ENCODE measurements at places on chromosomes 1 and 21. TPM values are rescaled to one million over a fixed set of nuclear protein-coding genes. Genes with fewer than 3 reads are reported as not detected.
A peak's percentile ranks its signal among the peaks of the same experiment; 100 is the strongest.

DNA sequence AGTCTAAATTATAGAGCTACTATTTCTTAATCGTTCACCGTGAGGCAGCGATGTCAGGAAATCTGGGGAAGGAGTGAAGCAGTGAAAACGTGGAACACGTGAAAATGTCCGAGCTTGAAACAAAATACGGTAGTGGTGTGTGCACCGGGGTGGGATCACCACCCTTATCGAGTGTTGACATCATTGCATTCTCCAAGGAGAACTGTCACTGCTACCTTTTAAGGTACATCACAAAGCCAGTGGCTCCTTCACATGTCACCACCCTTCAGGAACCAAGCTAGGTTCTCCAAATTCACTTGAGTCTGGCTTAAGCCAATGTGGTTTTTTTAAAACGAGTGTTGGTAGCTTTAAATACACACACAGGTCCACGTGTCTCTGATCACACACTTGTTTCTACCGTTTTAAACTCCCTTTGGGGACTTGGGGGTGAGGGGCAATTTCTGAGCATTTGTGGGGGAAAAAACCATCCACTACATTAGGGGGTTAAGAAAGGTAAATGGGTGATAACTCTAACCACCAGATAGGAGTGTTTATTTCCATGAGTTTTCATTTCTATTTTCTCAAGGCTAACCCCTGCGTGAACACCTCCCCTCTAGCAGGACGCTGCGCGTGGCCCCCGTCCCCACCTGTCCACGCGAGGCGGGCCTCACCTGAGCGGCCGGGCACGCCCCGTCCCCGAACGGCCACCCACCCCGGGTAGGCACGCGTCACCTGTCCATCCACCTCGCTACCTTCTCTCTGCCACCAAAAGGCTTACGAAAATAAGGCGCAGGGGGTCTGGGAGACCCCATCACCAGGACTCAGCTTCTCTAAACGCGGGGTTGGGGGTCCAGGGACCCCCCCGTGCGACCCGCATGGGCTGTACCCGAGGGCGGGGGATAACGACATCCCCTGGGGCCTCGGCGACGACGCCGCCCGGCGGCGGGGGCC, 978 bp downstream of the PRDM15 start:
- DNase-seq: no peak
- no peaks in the 10 kb centered on the region for H3K4me1 ChIP-seq
- H3K27me3 ChIP-seq: no peaks in the 10 kb centered on the region
- no peak overlapping the region for H3K27ac ChIP-seq

- no peaks in the 10 kb centered on the region for H3K27me3 ChIP-seq
- DNase-seq: no peak
- H3K36me3 ChIP-seq: no peaks in the 10 kb centered on the region
- no peak overlapping the region for H3K4me3 ChIP-seq
- peaks cover 4% of the 10 kb centered on the region for H3K4me1 ChIP-seq
These were observed 30.2 kb upstream of the CD101 start for GRCh38 chr1:116971258-116971860.

DNA sequence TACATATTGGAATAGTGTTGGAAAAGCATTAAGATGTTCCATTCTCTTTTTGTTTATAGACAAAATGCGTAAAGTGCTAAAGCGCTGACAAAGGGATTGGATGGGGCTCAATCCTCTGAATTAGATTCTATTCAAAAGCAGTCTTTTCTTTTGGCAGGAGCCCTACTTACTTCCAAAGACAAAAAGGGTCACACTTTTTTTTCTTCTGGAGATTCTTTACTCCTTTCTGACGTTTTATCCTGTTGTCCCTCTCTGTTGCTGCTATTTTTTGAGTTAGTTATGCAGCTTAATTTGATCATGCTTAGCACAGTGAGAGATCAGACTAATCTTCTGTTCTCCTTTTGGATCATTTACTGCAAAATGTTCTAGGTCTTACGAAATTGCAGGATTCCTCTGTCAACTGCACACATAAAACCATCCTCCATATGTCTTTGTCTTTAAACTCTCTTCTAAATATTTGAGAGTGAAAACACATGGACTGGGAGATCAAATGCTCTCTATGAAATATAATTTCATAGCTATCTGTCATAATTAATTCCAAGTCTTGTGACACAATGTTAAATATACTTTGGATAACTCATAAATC, 656.4 kb upstream of the ADGRL2 start:
- H3K4me1 ChIP-seq: no peaks in the 10 kb centered on the region
- H3K4me3 ChIP-seq: no peak overlapping the region
- H3K36me3 ChIP-seq: no peaks in the 10 kb centered on the region
- DNase-seq: no peak

DNA sequence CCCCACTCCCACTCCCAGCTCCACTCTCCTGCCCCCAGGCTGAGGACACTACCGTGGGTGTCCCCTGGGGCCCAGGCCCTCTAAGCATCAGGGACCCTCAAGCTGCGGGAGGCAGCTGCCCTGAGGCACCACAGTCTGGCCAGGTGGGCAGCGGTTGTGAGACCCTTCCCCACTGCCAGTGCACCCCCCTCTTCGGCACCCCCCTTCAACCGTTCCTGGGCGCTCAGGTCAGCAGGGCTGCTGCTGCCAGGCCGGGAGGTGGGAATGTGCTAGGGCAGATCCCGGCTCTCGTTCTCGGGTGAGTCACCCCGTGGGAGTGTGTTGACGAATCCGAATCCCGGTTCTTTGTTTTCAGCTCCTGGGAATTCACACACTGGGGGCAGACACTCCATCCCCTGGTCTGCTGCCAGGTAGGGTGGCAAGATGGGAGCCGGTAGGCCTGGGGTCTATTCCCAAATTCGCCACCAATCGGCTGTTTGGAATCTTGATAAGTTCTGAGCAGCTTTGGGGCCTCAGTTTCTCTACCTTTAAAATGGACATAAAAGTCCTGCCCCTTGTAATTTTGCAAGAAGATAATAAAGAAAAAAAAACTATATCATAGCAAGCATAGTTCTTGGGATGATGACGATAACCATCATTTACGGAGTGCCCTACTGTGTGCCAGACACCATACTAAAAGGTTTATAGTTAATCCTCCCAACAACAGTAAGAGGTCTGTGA, 28.5 kb upstream of the CASZ1 start:
- no peaks in the 10 kb centered on the region for H3K4me1 ChIP-seq
- H3K36me3 ChIP-seq: no peaks in the 10 kb centered on the region
- no peaks in the 10 kb centered on the region for H3K27me3 ChIP-seq
- H3K4me3 ChIP-seq: no peak overlapping the region

DNA sequence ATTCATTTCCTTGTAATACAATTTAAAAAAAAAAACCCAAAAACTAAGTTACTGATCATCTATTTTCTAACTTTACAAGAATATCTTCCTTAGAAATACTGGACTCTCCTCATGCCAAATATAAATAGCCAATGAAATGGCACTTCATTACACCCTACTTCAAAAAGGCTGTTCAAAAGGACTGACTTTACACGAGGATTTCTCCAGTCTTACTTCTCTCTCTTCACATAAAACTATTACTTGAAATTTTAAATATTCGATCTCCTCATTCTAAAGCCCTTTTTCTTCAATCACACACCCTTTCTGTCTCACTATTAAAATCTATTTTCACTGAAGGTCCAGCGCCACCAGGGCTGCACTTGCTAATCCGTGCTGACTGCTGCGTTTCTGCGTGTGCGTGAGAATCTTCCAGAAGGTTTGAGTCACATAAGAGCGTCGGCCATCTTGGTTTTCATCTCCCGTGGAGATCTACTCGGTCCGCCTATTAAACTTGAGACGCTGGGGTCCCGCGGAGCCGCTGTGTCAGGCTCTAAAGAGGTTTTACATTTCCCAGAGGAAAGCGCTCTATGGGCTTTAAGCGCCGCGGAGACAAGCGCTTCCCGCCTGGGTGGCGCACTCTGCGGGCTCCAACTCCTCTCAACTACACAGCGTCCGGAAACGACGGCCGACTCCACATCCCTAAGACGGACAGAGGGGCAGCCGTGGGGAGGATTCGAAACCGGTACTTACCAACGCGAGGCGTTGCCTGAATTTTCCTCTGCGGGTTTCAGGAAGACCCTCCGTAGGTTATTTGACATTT, 631 bp downstream of the LRIF1 start:
- no peaks in the 10 kb centered on the region for H3K27me3 ChIP-seq
- no peaks in the 10 kb centered on the region for H3K36me3 ChIP-seq
- peak overlapping the region; percentile 20 for H3K4me3 ChIP-seq
- DNase-seq: peak; percentile 83

GRCh38 chr1:161119092-161119903, 1.4 kb downstream of the NIT1 start:
- peaks cover 3% of the 10 kb centered on the region for H3K4me1 ChIP-seq
- H3K27me3 ChIP-seq: no peaks in the 10 kb centered on the region
- H3K27ac ChIP-seq: peak overlapping the region; percentile 62
- H3K36me3 ChIP-seq: peaks cover 17% of the 10 kb centered on the region
- peak overlapping the region; percentile 65 for H3K4me3 ChIP-seq

DNA sequence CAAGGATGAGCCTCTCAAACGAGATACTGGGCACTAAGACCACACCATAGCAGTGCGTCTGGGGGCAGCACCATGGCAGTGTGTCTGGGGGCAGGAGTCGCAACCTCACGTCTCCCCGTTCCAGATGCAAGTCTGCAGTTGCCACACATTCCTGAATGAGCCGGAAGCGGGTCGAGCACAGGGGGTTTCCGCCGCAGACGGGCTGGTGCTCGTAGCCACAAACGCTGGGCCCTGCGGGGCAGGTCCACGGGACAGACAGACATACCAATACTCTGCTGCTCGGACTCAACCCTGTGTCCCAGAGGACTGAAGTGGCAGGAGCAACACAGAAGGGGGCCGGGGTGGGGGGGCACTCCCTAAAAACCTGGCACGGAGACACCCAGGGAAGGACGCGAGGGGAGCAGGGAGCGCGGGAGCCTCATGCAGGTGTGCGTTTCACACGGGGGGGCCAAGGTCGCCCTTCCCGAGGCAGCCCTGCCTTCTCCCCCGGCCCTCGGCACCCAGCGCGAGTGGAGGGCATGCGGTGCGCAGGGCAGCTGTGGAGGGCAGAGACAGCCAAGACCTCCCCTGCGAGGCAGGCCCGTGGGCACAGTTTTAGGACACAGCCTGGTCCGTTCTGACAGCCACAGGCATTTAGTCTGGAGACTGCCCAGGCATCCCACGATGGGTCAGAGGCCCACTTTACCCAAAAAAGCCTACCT, 24.5 kb downstream of the PTTG1IP start:
- peak; percentile 73 for DNase-seq
- H3K4me3 ChIP-seq: no peak overlapping the region
- H3K4me1 ChIP-seq: no peaks in the 10 kb centered on the region
- no peaks in the 10 kb centered on the region for H3K27me3 ChIP-seq
- no peak overlapping the region for H3K27ac ChIP-seq

DNA sequence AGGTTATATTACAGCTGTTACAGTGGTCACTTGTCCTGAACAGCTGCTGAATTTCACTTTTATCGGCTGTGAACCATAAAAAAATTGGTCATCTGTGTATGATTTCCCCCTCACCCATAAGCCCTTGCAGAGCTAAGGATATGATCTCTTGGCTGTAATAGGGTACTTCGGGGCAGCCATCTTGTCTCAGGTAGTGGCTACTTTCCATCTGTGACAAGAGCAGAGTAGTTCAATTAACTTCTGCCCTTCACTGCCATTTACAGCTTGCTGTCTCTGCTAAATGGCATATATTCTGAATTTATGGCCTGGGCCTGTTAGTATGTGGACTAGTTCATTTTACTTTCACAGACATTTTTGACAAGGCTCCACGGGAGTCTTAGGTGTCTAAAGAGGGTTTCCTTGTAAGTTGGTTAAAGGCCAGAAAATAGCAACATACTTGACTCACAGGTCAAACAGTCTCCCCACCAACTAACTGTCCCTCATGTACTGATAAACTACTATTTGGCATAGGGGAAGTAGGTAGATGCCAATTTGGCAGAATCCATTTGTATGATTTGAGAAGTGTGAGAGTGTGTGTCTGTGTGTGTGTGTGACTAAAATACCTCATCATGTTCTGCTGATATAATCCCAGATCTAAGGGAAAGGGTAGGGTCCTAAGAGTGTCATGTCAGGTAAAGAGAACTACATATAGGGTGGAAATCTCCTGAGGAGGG, 151.6 kb downstream of the KCTD3 start:
- no peaks in the 10 kb centered on the region for H3K4me1 ChIP-seq
- no peaks in the 10 kb centered on the region for H3K27me3 ChIP-seq
- H3K36me3 ChIP-seq: no peaks in the 10 kb centered on the region
- no peak overlapping the region for H3K4me3 ChIP-seq
- no peak overlapping the region for H3K27ac ChIP-seq
- DNase-seq: no peak

- H3K4me1 ChIP-seq: no peaks in the 10 kb centered on the region
- DNase-seq: no peak
- H3K4me3 ChIP-seq: no peak overlapping the region
- no peaks in the 10 kb centered on the region for H3K36me3 ChIP-seq
- H3K27me3 ChIP-seq: no peaks in the 10 kb centered on the region
- no peak overlapping the region for H3K27ac ChIP-seq
These were observed 20.8 kb downstream of the ADAMTS5 start for GRCh38 chr21:26945916-26946675.

GRCh38 chr1:118636004-118636403, 352.1 kb downstream of the TBX15 start:
- H3K27ac ChIP-seq: no peak overlapping the region
- H3K4me1 ChIP-seq: no peaks in the 10 kb centered on the region
- no peak overlapping the region for H3K4me3 ChIP-seq
- DNase-seq: no peak
- H3K27me3 ChIP-seq: no peaks in the 10 kb centered on the region
- no peaks in the 10 kb centered on the region for H3K36me3 ChIP-seq

DNA sequence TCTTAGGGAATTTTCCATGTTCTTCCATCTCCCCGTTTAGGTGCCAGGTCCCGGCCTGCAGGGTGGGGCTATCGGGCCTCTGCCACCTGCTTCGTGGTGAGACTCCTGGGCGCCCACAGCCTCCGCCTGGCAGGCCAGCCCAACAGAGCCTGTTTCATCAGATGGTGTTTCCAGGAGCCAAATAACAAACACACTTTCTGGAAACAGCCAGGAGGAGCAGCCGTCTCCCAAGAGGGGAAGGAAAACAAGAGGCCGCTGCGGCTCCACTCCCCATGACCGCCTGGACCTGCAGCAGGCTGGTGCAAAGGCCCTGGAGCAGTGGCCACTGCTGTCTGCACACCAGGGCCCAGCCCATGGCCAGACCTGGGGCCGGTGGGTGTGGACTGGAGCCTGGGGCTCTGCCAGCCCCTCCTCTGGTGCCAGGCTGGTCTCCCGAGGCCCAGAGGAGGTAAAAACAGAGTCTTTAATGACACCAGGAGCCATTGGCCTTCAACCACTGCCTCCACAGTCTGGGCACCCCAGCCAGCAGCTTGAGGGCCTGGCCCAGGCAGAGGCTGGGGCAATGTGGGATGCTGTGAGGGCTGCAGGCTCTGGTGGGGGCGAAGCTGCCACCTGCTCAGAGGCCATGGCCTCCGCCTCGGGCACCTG, 55.0 kb downstream of the SLX9 start:
- no peak overlapping the region for H3K4me3 ChIP-seq
- peak; percentile 64 for DNase-seq
- H3K27ac ChIP-seq: no peak overlapping the region
- H3K4me1 ChIP-seq: no peaks in the 10 kb centered on the region

GRCh38 chr1:119631433-119632102, 16.5 kb downstream of the ZNF697 start:
- H3K4me3 ChIP-seq: peak overlapping the region; percentile 45
- H3K27ac ChIP-seq: peak overlapping the region; percentile 64

GRCh38 chr21:34545079-34545884, 33.3 kb upstream of the KCNE1 start:
- H3K36me3 ChIP-seq: no peaks in the 10 kb centered on the region
- H3K27ac ChIP-seq: peak overlapping the region; percentile 8
- DNase-seq: no peak
- H3K4me3 ChIP-seq: no peak overlapping the region

The ITLN2 gene
- 4.5 TPM for polyA plus RNA-seq

The METTL13 gene
- 10.7 TPM for polyA plus RNA-seq

The ARHGAP30 gene
- polyA plus RNA-seq: 12.1 TPM

The TIE1 gene
- polyA plus RNA-seq: 4.1 TPM

The DCST1 gene
- polyA plus RNA-seq: not detected

The CGN gene
- polyA plus RNA-seq: 0.36 TPM

The SIM2 gene
- polyA plus RNA-seq: not detected

The CHRM3 gene
- 0.26 TPM for polyA plus RNA-seq

The GBP3 gene
- polyA plus RNA-seq: 9.5 TPM

Measured in aorta (tissue), 5 donors.